ENCODE measurements at places on chromosomes 2 and 18.
A peak's percentile ranks its signal among the peaks of the same experiment; 100 is the strongest.

- DNase-seq = no peak
Measured at GRCh38 chr2:174340400-174341292, 5.9 kb downstream of the SP9 start.

GRCh38 chr18:6589923-6590322, 139.6 kb upstream of the ARHGAP28 start:
- DNase-seq = no peak

DNA sequence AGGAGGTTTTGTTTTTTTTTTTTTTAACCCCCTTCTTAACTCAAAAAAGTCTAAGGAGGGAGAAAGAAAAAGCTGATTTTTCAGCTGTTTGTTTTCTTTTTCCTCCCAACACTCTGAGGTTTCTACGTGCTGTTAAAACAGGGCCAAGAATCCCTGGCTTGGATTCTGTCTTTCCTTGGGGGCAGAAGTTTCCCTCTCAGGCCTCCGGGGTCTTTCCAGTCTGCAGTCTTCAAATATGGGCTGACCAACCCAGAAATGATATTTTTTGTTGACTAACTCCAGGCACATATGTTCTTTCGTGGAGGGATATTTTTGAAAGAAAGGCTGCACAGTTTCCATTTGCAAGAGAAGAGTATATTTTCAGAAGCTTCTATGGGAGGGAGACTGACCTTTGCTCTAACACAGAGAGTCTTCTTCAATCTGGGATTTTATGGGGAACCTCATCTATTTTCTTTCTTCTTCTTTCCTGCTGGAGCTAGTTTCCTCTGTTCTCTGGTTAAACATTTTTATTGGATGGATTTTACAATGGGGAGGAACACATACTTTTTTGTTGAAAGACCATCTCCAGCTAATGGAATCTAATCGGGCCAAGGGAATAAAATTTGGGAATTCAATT, 93.3 kb upstream of the SPRED2 start:
- no peak for DNase-seq

DNA sequence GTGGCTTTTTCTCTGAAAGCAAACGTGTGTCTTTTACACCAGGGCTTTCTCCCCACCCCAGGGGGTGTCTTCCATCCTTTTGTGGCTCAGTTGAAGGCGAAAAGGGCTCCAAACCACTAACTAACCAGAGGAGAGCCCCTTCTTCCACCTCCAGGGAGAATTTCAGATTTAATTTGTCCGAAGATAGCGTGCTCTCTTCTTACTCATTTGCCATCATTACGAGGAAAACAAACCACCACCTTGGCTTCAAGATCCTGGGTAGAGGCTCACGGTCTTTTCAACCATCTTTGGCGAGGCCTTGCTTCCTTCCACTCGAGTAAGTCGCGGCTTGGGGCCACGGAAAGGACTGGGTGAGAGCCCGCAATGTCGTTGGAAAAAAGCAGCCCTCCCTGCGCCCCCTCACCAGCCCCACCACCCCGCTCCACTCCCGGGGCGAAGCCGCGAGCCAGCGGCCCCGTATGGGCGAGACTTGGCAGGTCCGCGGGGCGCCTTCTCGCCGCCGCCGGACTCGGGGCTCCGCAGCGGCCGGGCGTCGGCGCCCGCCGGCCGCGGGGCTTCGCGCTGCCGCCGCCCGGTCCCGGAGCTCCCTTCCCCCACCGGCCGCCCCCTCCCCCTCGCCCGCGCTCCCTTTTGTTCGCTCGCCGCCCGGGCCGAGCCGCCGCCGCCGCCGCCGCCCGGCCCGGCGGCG, 1.7 kb upstream of the ZNF532 start:
- peak; percentile 60 for DNase-seq

DNA sequence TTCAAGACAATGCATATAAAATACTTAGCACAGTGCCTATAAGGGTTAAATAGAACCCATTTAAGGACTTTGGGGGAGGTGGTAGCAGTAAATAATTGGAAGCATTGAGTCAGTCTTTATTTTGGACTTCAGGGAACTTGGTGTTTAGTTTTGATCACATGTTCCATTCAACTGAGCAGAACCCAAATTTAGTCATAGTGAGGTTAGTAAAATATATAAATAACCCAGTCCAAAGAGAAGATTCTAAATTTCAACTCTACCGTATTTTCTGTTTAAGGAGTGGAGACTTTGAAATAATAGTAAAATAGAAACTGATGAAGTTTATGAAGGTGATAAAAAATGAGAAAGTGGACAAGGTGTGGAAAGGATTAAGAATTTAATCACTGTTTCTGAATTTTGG, 19.7 kb downstream of the TWSG1 start:
- DNase-seq = no peak

GRCh38 chr2:190618030-190618429, 30.9 kb upstream of the NAB1 start:
- DNase-seq = no peak

DNA sequence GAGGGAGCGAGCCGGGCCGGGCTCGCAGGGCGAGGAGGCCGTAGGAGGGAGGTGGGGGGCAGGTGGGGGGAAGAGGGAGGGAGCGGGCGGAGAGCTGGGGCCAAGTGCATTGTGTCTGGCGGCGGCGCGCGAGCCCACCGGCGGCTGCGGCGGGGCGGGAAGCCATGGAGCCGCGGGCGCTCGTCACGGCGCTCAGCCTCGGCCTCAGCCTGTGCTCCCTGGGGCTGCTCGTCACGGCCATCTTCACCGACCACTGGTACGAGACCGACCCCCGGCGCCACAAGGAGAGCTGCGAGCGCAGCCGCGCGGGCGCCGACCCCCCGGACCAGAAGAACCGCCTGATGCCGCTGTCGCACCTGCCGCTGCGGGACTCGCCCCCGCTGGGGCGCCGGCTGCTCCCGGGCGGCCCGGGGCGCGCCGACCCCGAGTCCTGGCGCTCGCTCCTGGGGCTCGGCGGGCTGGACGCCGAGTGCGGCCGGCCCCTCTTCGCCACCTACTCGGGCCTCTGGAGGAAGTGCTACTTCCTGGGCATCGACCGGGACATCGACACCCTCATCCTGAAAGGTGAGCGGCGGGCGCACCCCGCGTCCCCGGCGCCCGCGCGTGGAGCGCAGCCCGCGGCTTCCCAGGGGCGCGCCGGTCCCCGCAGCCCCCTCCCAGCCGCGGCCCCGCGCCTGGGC, at the start of gene TMEM178A:
Gene TMEM178A, plus strand, starts transcription at position 107 of the 680 bp plus-strand sequence. Its CDS starts 58 bp downstream, at position 165.
- DNase-seq = no peak

GRCh38 chr2:8149985-8150539, 531.8 kb upstream of the ID2 start:
- no peak for DNase-seq

DNA sequence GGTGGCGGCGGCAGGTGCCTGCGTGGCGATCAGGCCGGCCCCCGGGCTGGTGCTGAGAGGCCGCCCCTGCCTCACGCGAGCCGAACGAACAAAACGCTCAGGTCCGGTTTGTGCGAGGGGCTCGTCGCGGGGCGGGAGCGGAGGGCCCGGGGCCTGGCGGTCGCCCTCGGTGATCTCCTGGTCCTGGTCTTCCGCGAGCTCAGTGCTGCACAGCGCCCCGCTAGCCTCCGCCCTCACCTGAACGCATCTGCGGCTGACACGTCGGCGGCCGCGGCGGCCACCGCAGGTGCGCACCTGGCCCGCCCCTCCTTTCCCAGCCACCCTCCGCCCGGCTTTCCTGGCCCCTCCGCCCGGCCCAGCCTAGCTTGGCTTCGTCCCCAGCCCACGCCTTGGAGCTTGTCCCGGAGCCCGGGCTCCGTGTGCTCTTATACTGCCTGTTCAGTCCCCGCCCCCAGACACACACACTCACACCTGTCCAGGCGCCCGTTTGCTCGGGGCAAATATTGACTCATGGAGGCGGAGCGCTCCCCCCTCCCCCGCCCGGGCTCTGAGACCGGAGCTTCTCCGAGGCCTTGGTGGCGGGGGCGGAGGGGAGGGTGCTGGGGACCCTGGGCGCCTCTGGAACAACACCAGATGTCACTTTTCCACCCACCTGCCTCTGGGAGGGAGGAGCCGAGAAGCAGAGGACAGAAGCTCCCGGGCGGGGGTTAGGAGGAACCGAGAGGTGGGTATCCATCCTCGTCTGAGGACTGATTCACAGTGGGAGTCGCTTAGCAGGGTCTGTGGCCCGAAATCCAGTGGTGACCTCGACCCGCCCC, 8.6 kb upstream of the CRYBA2 start:
- DNase-seq = no peak

DNA sequence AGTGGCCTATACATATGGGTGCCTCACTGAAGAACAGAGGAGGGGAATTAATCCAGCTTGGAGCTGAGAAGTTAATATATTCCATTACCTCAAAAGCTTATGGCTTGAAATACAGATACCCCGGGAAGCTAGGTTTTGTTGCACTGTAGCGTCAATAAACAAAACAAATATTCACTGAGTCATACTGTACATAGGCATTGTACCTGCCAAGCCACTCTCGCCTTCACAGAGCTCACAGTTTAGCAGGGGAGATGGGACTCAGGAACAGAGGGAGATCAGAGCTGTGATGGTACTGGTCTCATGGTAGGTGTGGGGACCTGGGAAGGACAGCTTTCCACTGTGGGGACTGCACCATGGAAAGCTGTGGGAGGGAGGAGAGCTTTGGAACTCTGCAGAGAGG, 111.2 kb upstream of the ST6GAL2 start:
- no peak for DNase-seq

- no peak for DNase-seq
Measured at GRCh38 chr2:2812117-2812516, 481.0 kb upstream of the MYT1L start.

DNA sequence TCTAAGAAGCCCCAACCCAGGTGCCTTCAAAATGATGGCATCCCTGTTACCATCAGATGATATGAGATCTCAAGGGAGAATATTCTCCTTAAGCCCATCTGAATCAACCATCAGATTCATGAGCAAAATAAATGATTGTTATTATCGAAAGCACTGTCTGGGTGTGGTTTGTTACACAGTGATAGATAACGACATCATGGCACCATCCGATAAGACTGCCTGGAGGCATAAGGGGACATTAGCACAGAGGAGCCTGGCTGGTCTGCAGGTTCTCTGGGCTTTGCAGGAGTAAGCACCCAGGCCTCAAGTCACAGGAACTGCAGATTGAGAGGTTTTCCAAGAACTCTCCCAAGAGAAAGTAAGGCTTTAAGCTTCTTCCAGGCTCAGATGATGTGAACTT, 15.6 kb downstream of the BMP10 start:
- no peak for DNase-seq

GRCh38 chr2:239318151-239318611, 82.6 kb downstream of the HDAC4 start:
- no peak for DNase-seq

DNA sequence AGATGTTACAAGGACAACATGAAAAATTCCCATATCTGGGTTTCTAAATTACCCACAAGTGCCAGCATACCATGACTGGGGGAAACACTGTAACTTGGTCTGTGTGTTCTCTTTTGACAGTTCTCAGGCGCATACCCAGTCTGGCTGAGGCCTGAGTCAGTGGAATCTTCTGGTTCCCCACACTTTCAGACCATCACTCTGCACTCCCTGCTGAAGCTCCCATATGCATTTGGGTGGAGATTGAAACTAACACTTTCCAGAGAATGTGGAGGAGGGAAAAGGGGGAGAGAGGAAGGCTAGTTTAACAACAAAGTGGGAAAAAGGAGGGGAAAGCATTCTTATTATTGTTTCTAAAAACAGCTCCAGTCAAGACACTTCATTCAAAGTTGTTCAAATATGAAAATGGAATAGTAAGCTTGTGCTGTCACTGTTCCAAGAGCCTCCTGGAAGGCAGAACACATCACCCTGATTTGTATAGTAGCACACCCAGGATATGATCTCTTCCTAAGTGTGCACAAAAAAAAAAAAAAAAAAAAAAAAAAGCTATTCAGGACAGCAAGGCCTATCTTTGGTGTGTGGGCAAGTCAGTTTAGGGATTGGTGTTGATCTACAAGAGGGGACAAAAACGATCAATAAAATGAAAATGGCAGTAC, 48.1 kb upstream of the CTIF start:
- no peak for DNase-seq

DNA sequence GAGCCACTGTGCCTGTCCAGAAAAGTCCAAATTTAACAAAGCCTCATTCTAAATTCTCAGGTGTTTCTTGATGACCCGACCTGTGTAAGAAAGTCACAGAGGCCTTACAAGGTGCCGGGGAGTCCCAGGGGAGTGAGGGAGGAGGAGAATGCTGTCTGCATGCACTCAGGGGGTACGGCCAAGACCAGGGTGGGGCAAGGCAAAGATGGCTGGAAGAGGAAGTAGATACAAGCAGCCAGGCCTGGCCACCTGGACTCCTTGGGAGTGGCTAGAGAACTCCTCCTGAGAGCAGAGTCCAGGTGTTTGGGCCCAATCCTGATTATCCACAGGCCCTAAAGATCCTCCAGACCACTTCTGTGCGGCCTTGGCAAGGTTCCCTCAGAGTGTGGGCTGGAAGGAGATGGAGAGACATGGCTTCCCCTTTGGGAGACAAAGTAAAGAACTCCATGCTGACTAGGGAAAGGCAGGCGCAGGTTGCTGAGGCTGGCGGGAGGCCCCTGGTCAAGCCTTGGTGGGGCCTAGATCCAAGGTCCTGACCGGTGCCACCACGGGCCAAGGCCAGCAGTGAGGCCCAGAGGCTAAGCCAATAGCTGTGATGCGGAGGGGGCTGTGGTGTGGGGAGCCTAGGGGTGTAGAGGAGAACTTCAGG, 74.7 kb downstream of the COPS8 start:
- DNase-seq = no peak

DNA sequence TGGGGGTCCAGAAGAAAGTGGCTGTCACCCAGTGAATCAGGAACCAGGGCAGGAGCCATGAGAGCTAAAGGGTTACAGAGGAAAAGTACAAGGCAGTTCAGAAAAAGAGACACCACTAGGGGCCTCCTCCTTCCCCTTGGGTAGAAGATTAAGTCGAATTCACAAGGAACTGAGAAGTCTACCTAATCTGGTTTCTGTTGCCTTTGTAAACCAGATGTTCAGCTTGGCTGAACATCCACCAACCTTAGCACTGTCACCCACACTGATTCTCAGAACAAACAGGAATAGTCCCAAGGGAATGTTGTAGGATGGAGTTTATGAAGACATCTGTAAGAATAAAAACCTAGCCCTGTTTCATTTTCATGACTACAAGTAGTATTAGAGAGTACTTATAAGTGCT, 90.4 kb upstream of the NOSTRIN start:
- DNase-seq = no peak

DNA sequence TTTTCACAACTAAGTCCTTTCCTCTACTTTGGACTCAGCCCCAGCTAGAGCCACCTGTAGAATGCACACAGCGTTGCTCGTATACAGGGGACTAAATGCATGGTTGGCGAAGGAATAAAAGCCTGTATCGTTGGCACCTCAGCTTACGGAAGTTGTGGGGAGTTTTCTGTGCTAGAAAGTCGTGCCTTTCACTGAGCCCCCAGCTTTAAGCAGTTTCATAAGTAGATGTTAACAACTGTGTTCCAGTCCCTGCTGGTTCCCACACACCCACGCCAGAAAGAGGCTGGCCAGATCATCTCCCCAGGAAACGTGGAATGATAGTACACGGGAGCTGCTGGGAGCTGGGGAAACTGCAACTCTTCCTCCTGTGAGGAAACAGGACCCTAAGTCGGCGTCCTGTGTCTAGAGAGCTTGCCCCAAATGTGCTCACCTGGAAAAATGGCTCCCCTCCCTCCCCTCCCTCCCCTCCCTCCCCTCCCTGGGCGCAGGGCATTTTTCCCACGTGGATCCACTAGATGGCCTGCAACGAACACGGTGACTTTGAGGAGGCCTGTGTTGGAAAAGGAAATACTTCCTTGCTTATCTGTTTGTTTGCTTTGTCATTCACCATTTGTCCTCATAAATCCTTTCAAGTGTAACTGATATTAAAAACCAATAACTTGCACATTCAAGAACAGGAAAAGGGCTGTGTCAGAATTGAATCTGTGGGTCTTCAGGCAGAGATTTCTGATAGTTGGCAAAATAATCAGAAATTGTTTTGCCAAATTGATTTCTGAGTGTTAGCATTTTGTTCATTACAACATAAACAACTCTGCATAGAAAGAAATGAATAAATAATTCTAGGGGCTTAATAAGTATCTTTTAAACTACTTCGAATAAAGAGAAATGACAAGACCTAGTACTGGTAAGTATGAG, 43.9 kb upstream of the RFX8 start:
- peak; percentile 64 for DNase-seq
